ENCODE measurements at places on chromosomes 12 and 14.
A peak's percentile ranks its signal among the peaks of the same experiment; 100 is the strongest.

DNA sequence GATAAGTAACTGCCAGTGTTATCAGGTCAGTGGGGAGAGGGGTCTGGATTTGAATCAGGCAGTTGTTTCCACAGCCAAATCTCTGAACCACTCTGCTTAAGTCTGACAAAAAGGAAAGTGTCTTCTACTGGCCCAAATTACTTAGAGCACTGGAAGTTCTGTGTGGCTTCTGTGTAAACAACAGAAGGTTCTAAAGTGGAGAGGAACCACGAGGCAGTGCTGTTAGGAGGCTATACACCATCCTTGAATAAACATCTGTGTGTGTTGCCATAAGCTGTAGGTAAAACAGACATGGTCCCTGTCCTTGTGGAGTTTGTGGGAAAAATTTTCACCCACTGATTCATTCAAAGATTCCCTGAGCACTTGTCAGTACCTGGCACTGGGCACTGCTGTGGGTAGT lies 50.0 kb downstream of the GALNT4 start:
- no peak for DNase-seq

DNA sequence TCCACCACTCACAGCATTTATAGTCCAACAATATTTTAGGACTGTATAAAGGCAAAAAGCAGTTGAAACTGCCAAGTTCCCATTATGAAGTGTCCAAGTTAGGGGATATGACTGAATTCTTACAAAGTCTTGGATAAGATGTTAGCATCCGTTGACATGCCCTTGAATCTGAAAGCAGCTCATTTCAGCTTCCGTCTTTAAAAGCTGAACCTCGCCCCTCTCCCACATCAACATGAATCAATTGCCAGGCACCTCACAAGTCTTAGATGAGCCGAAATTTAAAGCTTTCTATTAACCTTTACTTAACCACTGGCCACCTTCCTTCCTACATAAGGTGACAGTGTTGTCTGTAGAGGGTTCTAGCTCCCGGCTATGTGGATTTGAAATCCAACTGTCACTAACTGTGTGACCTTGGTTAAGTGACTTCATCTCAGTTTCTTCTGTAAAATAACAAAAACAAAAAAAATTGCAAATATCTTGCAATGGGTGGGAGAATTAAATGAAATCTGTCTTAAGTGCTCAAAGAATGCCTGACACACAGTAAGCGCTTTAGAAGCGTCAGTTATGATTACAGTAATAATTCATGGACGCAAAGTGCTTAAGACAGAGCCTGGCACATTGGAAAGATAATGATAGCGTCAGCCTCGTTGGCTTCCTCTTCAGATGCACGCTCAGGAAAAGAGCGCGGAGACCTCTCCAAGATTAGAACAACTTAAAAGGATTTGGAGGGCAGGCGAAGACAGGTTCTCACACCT lies 1.2 kb downstream of the PPP1CC start:
- DNase-seq, result no peak

DNA sequence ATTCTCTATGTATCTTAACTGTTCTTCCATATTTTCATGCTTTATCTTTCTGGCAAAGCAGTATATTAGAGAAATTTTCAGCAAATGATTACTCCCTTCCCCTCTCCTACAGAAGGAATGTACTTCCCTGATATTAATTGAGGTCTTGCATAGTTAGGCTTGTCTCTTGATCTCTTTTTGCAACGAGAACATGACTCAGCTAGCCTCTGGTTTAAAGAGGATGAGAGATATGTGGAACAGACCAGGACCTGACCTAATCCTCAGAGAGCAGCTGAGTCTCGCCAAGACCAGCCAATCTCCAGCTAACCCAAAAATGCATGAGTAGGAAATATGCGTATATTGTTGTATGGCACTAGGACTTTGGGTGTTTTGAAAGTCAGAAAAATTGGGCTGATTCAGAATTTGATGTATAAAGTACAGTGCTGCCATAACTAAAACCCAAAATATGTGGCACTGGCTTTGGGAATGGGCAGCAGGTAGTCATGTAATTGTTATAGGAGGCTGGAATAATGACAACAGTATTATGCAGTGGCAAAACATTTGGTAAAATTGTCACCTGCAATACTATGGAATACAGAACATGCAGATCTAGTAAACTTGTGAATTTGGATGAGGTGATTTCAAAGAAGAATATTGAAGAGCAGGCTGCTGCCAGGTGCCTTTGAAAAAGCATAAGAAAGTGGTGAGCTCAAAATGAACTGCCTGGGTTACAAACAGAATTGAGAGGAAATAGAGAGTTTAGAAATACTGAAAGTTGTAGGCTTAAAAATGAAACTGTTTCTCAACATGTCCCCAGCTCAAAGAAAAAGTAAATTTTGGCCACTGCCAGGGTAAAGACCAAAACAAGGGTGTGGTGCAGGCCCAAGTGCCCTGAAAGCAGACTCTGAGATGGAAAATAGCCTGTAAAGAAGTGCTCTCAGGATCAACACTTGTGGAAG lies 9.3 kb upstream of the USP15 start:
- no peak for DNase-seq

DNA sequence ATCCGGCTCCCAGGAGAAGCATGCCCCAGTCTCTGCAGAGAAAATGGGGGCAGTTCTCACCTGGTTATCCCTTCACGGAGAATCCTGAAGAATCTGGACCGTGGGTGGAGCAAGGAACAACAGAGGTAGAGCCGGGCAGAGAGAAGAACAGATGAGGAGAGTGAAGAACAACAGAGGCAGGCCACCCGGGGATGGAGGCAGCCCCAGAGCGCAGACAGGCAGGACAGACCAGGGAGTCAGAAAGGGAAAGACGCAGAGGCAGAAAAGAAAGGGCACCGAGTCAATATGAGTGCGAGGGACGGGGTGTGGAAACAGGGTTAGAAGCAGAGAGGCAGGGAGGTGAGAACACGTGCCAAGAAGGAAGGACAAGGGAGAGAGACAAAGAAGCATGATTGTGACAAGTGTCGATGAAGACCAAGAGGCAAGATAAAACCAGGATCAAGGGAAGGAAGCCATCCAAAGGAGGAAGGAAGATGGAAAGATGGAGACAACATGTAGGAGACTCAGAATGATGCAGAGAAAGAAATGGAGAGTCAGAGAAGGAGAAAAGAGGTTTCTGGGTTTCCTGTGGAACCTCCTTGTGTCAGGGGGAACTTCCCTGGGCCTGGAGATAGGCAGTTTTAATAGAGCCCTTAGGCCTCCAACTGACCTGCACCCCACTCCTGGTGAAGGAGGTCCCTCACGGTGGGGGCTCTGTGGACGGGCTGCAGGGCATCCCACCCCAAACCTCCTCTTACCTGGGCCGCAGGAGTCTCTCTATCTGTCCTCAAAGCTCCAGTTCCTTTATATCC lies at the start of gene MYH6:
Gene MYH6 (minus strand): TSS at position 758 of the 791 bp plus-strand sequence. CDS start 1,050 bp downstream, outside the sequence.
- DNase-seq, result no peak

- no peak for DNase-seq
Observed at GRCh38 chr12:125239563-125239962, 174.3 kb downstream of the AACS start.

DNA sequence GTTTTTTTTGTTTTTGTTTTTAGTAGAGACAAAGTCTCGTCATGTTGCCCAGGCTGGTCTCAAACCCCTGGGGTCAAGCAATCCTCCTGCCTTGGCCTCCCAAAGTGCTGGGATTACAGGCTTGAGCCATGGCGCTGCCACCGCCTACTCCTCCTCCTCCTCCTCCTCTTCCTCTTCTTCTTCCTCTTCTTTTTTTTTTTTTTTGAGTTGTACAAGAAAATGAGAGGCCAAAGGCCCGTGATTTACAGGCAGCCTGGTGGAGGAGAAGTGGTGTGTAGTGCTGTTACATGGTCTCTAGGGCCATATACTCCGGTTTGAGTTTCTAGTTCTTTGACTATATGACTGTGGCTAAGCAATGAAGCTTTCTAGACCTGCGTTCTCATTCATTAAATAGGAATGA lies 29.6 kb upstream of the SPPL3 start:
- DNase-seq, result no peak

- DNase-seq, result no peak
Observed at GRCh38 chr14:97782871-97783414, 985.8 kb downstream of the VRK1 start.

GRCh38 chr12:88993651-88994050 lies 358.6 kb downstream of the DUSP6 start:
- DNase-seq, result peak; percentile 48

GRCh38 chr12:49294804-49295081 lies 204 bp upstream of the PRPH start:
- DNase-seq, result no peak

GRCh38 chr12:4153343-4153892 lies 120.1 kb upstream of the CCND2 start:
- no peak for DNase-seq

GRCh38 chr14:63986789-63987533 lies 134.2 kb downstream of the SYNE2 start:
- DNase-seq, result peak; percentile 67

GRCh38 chr14:93262446-93262845 lies 55.4 kb downstream of the UBR7 start:
- no peak for DNase-seq

- DNase-seq, result no peak
Observed at GRCh38 chr12:27209257-27209910, 34.7 kb upstream of the STK38L start.

- DNase-seq, result no peak
Observed at GRCh38 chr14:101851736-101852405, 90.4 kb downstream of the PPP2R5C start.

DNA sequence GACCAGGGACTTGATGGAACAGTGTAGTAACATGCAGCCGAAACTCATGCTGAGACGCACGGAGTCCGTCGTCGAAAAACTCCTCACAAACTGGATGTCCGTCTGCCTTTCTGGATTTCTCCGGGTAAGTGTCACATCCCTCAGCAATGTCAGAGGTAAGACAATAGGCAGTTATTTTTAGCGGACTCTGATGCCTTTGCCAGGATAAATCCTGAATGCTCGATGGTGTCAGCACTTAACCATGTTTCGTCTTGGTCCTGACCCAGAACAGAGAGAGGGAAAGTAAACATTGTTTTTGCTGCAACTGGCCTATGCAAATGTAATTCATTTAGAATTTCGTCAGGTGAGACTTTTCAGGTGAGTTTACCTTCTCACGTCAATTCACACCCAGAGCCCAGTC lies 112.3 kb downstream of the PLXNC1 start:
- no peak for DNase-seq

- DNase-seq, result no peak
Observed at GRCh38 chr14:101198398-101199027, 295.0 kb upstream of the RTL1 start.

- peak; percentile 91 for DNase-seq
Observed at GRCh38 chr14:81401420-81402122, 1.4 kb upstream of the STON2 start.

DNA sequence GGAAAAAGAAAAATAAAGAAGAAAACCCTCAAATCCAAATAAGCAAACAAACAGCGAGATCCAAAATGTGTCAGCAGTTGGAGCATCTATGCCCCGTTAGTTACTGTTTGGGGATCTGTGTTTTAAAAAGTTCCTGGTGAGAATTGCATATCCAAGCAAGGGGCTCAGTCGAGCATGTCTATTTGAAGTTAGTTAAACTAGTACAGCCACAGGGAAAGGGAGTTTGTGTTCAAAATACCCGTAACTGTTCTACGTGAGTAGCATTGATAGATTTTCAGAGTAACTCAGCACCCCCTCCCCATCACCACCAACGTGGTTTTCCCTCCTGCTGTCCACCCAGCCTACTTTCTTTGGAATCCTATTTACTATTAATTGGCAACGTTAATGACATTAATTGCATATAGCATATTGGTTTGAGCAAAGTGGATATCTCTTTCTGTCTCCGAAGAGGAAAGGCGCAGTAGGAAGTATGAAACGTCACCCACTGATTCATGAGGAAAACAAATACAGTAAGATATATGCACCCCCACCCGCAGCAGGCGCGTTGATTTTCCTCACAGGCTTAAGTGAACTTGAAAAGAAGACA lies 1.5 kb downstream of the NPAS3 start:
- no peak for DNase-seq

DNA sequence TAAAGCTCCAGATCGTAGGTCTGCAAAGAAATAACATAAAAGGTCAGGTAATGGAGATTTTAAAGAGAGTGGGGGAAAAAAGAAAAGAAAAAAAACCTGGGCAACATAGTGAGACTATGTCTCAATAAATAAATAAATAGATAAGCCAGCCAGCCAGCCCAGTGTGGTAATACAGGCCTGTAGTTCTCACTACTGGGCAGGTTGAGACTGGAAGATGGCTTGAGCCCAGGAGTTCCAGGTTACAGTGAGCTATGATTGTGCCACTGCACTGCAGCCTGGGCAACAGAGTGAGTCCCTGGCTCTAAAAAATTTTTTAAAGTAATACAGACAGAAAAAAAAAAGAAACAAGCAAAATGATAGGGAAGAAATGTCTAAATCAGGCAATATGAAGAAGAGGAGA lies 43.2 kb upstream of the BBS10 start:
- DNase-seq, result no peak

DNA sequence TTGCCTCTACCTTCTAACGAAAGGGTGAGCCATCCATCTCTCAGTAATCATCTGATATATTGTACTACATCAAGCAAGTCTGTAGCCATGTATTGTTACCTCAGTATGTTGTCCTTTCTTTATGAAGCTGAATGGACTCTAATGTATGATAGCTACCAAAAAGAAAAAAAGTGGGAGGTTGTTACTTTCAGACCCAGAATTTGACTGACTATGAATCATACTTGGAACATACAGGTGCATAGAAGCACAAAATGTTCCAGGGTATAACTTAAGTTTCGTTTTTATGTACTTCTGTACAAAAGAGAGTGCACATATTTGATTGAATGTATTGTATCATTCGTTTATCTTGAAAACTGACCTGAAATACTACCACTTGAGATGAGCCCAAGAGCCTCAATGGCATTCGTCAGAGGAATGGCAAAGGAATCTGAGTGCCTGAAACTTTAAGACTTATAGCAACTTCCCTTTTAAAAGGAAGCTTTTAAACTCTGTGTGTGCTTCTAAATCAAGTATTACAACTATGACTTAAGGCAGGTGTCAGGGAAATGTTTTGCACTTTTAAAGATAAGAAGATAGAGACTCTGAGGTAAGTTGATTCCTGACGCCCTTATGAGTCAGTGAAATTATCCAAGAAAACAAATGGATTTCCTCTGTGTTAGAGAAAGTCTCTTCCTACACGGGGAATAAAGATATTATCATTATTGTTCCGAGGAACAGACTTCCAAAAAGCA lies 951.5 kb downstream of the GALC start:
- no peak for DNase-seq

- DNase-seq, result no peak
Observed at GRCh38 chr12:39287817-39288216, 155.1 kb downstream of the KIF21A start.

- peak; percentile 34 for DNase-seq
Observed at GRCh38 chr12:22415342-22416309, 81.1 kb upstream of the ST8SIA1 start.
